ENCODE measurements at places on chromosomes 16 and 17.

DNA sequence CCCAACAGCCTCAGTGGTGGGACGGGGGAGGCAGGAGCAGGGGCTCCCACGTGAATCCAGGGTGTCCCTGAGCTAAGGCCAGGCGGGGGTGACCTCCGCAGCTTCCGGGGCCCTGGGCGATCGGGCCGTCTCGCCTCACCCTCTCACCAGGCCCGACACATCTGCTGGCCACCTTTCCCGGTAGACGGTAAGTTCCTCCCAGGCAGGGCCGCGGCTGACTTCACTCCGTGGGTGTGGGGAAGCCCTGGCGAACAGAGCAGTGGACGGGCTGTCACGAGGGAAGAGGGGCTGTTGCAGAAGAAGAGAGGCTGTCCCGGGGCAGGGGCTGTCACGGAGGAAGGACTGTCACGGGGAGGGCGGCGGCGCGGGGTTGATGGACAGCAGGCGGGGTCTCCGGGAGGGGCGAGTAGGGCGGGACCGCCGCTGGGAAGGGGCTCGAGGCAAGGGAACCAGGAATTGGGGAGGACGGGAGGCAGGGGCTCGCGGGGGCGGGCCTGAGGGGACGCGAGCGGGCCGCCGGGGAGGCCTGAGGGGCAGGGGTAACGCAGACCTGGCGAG is 498 bp downstream of the PKMYT1 start:
- DNase-seq = no peak

- no peak for DNase-seq
These were observed 25.0 kb upstream of the ADAM11 start for GRCh38 chr17:44733753-44734152.

GRCh38 chr17:76075364-76076145 is 974 bp downstream of the GALR2 start:
- no peak for DNase-seq

GRCh38 chr17:3007651-3008121 is 55.7 kb downstream of the OR1D5 start:
- DNase-seq = no peak

GRCh38 chr17:38742411-38743308 is 5.5 kb downstream of the PCGF2 start:
- DNase-seq = no peak

DNA sequence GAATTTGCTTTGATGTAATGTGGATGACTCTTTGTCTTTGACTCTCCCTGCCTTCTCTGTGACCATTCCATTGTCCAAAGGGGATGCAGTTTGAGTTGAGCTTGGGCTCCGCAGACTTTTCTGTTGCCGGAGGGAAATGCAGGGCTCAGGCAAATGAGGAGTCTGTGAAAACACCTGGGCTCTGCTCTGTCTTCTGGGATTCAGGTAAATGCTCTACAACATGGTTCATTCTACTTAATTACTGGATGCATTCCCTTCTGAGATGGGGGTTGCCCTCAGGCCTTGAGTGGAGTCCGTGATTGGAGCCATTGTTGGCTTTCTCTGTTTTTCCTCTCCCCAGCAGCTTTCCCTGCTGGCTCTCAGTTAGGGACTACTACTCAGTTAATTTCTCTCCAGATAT is 26.4 kb upstream of the SPNS2 start:
- no peak for DNase-seq

DNA sequence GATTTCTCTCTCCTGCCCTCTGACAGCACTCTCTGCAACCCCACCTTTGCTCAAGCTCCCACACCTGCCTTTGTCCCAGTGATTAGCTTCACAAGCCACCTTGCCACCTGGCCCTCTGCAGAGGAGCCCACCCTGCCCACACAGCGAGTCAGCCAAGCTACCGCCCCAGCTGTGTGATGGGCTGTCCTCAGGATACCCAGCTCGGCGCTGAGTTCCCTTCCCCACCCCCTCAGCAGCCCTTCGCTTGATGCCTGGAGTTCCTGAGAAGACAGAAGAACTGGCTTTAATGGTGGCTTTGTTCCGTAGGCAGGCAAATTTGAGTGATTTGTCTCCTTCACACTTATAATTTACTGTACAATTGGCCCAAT is 266.4 kb downstream of the CBLN1 start:
- no peak for DNase-seq

DNA sequence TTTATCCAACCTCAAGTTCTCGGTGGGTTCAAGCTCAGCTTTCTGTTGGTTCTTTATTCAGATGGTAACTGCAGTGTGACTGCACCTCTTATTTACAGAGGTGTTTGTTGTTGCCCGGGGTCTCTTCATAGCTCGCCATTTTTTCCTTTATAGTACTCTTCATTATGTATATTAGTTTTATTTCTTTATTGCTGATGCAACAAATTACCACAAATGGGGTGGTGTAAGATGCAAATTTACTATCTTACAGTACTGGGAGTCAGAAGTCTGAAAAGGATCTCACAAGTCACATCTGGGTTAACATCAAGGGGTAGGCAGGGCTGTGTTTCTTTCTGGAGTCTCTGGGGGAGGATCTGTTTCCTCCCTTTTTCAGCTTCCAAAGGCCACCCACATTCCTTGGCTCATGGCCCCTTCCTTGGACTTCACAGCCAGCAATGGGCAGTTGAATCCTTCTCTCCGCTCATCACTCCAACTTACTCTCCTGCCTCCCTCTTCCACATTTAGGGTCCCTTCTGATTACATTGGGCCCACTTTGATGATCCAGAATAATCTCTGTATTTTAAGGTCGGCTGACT is 241.2 kb downstream of the HAPSTR1 start:
- DNase-seq = no peak

GRCh38 chr16:10321407-10322387 is 64.2 kb upstream of the ATF7IP2 start:
- no peak for DNase-seq

DNA sequence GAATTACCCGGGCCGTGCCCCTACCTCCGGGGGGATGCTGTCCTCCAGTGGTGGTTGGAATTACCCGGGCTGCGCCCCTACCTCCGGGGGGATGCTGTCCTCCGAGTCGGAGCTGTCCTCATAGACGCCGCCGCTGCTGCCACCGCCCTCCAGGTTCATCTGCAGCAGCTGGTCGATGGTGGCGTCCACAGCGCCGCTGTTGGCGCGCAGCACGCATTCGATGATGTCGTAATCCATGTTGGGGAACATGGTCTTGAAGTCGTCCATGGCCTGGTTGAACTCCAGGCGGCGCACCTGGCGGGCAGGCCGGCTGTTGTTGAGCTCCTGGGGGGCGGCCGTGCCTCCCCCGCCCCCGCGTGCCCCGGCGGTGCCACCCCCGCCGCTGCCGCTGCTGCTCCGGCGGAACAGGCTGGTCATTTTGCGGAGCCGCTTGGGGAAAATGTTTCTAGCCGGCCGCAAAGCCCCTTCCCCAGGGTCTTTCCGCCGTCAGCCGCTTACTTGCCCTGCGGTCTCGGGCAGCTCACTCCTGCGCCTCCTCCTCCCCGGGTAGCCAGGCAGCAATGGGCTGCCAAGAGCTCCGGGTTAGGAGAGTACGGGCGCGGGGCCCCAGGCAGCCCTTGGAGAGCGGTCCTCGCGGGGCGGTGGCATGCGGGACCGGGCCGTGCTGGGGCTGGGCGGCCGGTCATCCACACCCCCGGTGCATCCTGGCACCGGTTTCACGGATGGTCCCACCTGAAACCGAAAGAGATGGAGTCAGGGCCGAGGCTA is 35.5 kb upstream of the MRPS23 start:
- no peak for DNase-seq

DNA sequence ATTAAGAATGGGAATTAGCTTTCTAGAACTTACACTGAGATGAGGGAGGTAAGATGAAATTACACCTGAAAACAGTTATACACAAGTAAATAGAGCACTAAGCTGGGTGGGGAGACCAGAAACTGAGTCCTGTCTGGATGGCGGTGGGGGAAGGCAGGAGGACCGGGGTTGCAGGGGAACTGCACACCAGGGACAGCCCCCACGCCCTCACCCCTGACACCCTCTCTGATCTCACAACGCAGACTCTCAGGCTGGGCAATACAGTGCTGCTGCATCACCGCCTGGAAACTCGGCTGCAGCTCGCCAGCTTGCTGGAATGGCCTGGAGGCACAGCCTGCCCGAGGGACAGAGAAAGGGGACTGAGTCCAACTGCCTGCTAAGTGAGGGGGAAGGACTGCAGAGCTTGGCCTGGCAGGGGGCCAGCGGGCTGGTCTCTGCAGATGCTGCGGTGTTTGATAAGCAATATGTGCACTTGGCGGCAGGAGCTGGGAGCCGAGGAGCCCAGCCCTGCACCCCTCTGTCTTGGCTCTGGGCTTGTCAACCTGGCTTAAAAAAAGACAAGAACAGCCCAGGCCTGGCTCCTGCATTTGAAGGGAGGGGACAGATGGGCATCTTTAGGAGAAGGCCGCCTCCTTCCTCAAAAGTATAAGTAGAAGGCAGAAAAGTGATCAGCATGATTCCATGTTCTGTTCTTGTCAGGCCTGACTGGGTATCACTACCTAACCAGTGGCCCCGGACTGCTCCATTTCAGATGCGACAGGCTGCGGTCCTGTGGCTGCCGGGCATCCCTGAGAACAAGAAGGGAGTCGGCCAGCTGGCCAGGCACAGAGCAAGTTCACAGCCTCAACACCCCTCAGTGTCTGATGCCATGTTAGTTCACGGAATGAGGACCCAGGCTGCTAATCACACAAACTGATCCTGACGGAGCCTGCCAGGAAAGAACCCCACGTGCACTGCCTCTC is 30.2 kb downstream of the SPHK1 start:
- no peak for DNase-seq

- no peak for DNase-seq
These were observed 45.1 kb downstream of the ZNF423 start for GRCh38 chr16:49810831-49811230.

DNA sequence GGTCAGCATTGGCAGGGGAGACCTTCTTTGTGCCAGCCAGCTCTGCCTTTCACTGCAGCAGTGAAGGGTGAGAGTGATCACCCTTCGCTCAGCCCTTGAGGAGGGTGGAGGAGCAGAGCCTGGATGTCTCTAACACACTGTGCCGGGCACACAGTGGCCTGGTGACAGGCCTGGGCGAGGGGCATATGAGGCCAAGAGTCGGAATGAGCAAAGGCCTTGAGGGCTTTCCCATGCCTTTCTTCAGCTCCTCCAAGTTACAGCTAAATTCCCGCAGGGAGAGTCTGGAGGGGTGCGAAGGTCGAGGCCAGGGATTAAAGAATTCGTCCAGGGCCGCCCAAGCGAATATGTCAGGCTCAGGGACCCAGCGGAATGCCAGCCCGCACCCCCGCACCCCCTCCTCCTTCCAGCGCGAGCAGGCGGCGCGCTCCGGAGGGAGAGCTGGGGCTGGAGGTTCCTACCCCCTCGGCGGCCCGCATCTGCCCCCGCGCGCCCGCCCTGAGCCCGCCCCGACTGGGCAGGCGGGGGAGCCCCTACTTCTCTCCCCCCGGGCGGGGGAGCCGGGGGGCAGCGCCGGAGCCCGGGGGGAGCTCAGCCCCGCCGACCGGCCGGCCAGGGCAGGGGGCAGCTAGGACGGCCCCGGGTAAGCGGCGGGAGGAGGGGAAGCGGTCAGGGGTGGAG is at the start of gene RASL10B:
TSS of gene RASL10B (plus strand) at position 401 of the 678 bp plus-strand sequence. CDS start 3,546 bp downstream, outside the sequence.
- DNase-seq = peak; percentile 50

- DNase-seq = no peak
These were observed 17.3 kb downstream of the MGRN1 start for GRCh38 chr16:4641895-4642294.

- DNase-seq = no peak
These were observed 478.9 kb upstream of the PSMD7 start for GRCh38 chr16:73817526-73818324.

GRCh38 chr16:15509051-15509592 is 74.7 kb downstream of the BMERB1 start:
- DNase-seq = no peak

GRCh38 chr17:76537578-76538280 is at the start of gene CYGB:
CYGB (minus strand) TSS chr17:76537709; CDS start chr17:76537542, 167 bp downstream.
- no peak for DNase-seq

- DNase-seq = no peak
These were observed 968 bp downstream of the MRPL28 start for GRCh38 chr16:369275-369865.

GRCh38 chr17:77245162-77245926 is 104.6 kb downstream of the SEC14L1 start:
- DNase-seq = no peak

DNA sequence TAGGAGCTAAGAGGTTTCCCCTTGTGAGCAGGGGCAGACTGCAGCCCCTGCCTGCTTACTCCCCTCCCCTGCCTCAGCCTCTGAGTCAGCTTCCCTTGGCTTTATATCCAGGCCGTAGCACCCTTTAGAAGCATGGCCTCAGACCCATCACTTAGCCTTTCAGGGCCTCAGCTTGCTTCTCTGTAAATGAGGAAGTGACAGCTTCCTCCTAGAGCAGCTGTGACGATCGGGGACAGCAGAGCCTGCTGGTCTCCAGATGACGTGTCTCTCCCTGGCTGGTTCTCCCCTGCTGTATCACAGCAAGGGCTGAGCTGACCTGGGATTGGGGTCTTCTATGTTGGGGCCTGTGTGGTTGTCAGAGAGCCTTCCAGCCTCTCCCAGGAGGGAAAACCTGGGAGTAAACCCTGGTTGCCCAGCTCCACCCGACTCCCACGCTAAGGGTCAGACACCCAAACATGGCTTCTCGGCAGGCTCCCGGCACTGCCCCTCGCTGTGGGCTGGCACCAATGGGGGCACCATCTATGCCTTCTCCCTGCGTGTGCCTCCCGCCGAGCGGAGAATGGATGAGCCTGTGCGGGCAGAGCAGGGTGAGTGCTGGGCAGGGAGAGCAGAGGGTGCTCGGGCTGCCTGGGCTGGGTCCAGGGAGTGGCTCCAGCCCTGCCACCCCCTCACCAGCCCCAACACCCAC is 16.3 kb upstream of the MYO15B start:
- no peak for DNase-seq

- no peak for DNase-seq
These were observed 153.3 kb downstream of the CHD9 start for GRCh38 chr16:53207810-53208752.

- DNase-seq = no peak
These were observed 151.8 kb downstream of the PITPNC1 start for GRCh38 chr17:67528751-67529436.

DNA sequence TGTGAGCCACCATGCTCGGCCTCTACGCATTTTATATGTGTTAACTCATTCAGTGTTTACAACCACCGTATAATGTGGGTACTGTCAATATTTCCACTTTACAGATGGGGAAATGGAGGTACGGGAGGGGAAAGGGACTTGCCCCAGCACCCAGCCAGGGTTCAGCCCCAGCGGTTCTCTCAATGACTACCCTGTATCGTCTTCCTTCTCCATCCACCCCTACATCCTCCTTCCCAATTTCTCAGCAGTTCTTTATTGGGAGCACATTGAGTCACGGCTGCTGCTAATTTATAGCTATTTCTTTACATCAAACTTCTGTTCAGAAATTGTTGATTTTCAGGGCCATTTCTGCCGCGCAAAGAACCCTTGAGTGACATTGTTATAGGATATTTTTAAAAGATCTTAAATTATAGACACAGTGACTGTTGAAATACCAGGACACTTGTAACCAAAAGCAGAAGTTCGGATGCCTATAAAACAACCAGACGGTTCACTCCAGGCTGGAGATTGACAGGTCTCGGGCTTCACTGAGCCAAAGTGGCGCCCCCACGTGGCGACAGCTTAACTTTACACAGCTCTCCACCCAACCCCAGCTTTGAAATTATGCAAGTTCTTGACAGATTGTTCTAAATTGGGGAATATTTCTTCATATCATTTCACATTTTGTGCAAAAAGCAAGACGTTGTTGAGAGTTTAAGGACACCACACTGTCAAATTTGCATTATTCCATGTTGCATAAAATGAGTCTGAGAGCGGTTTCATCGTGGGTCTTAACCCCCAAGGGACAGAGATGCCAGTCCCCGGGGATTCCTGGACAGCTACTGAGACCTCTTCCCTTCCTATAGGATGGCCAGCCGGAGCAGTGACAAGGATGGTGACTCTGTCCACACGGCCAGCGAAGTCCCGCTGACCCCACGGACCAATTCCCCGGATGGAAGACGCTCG is 11.8 kb downstream of the SYT17 start:
- peak; percentile 14 for DNase-seq
